NCI-H187 (cell line): ENCODE measurements at places on chromosomes 4 and X.

GRCh38 chr4:150588316-150588715 is 6.4 kb downstream of the MAB21L2 start:
- no peak for DNase-seq

DNA sequence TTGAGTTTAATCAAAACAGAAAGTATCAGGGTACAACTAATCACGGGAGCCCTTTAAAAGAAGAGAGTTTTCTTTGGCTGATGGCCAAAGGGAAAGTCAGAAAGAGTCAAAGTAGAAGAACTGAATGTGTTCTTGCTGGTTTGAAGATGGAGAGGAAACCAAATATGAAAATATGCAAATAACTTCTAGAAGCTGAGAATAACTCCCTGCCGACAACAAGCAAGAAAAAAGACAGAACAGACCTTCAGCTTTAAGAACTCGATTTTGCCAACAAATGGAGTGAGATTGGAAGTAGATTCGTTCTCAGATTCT is 903.8 kb downstream of the STIM2 start:
- no peak for DNase-seq

GRCh38 chrX:13965531-13965930 is 64.2 kb downstream of the GEMIN8 start:
- no peak for DNase-seq

GRCh38 chr4:45663628-45664081 is 460.2 kb downstream of the GABRG1 start:
- no peak for DNase-seq
